ENCODE measurements at places on chromosomes 16 and 17.

- peak; percentile 85 for DNase-seq
Observed at GRCh38 chr17:76709077-76709950, 1.5 kb downstream of the MXRA7 start.

DNA sequence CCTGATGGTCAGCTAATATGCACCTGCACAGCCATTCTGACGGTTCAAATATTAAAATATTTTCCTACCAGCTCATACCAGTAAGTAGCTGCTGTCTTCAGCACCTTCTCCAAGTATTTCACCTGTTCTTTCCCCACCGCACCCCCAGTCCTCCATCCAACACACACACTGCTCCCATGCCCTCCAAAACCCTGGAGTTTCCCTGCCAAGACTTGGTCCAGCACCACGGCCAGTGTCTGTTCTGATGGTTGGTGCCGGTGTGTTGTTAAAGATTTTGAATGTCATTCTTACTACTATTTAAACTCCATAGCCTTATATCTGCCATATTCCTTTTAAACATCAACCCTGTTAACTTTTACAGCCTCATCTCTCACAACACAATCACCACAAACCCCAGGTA lies 142.4 kb downstream of the GSG1L start:
- DNase-seq = no peak

- no peak for DNase-seq
Observed at GRCh38 chr16:81814751-81815428, 35.8 kb downstream of the PLCG2 start.

- DNase-seq = no peak
Observed at GRCh38 chr17:81650951-81651350, 5.4 kb downstream of the PDE6G start.

- no peak for DNase-seq
Observed at GRCh38 chr17:81025741-81026129, 9.2 kb upstream of the BAIAP2 start.

All from HFF-Myc (cell line).